ENCODE measurements at places on chromosomes 11 and 22.

DNA sequence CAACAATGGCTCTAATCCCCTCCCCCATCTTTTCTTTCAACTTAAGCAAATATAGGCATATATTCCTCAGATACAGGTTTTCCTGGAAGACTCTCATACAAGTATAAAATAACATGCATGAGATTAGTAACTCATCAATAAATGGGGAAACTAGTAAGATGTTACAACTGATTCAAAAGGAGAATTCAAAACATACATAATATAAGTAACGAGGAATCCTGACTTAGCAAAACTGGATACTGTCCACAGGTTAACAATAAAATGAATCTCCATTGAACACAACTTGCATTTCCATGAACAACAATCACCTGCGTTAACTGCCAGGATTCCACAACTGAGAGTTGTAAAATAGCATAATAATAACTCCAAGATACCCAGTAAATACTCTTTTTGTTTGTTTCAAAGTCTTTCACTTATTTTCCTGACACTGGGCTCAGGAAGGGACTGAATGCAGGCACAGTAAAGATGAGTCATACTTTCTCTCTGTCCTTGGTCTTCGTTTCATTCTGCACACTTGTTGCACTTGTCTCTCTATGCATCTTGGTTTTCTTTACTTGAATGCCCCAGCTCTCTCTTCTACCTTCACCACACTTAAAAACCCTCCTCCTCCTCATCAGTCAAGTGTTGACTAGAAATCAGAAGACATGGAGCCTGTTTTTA lies 8.1 kb downstream of the APIP start:
- DNase-seq: no peak

GRCh38 chr11:17840101-17840548 lies 105.5 kb downstream of the KCNC1 start:
- no peak for DNase-seq

DNA sequence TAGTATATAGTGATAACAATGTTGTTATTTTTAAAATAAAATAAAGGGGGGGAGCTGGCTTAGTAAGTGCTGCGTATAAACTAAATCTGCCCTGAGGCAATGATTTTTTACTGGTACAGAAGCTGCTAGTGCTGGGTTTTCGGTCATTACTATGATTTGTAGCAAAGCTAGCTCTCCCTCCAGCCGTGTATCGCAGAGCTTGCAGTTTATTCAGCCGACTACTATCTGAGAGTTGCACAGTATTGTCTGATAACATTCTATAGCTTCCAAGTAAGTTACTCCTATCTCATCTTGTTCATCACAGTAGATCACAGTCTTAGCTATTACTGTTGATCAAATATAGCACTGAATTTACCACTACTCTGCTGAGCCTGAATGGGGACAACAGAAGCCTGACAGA lies 805.5 kb upstream of the ARHGAP42 start:
- DNase-seq: no peak

- no peak for DNase-seq
These were observed 2.2 kb downstream of the SPCS2 start for GRCh38 chr11:74951226-74951625.

GRCh38 chr11:128784059-128784804 lies 82.9 kb downstream of the KCNJ1 start:
- no peak for DNase-seq

GRCh38 chr22:22784249-22785039 lies 103.2 kb upstream of the IGLL5 start:
- no peak for DNase-seq

GRCh38 chr11:77379253-77379652 lies 77.8 kb upstream of the GDPD4 start:
- DNase-seq: no peak

DNA sequence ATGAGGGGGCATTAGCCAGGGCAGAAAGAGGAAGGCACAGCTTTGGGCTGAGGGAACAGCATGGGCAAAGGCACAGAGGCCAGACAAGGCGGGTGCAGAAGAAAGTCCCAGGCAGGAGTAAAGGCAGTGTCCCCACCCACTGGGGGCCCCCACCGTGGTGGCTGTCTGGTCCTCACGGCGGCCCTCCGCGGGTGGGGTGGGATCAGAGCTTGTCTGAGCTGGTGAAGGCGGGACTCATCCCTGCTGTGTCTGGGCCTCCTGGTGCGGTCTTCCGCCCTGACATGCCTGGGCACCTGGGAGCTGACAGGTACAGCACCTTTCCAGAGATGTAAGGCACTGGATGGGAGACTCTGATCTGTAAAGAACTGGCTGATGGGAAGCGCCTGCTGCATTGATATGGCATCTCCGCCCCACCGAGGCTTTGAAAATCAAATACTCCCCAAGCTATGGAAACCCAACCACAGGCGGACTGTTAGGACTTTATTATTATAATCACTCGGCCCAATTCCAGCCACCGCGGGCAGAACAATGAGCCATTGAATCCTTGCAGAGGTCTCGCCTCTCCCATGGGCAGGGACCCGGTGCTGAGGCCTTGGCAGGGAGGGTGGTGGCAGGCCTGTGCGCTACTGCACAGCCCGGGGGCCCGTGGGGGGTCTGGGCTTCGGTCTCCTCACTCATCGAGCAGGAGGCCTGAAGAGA lies 14.2 kb upstream of the GNB1L start:
- DNase-seq: no peak

DNA sequence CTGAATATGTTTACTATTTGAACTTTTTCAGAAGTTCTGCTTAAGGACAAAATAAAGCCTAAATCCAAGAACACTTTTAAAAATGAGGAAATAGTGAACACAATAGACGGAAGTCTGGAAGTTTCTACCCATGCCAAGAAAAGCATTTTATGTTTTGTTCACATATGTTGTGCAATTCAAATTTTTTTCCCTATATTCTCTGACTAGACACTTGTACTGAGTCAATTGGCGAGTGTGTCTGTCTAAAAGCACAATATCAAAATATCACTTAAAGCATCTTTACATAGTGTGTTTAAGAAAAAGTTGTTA lies 29.2 kb downstream of the INCENP start:
- DNase-seq: no peak

GRCh38 chr11:36405585-36406367 lies 104.3 kb downstream of the TRAF6 start:
- no peak for DNase-seq

DNA sequence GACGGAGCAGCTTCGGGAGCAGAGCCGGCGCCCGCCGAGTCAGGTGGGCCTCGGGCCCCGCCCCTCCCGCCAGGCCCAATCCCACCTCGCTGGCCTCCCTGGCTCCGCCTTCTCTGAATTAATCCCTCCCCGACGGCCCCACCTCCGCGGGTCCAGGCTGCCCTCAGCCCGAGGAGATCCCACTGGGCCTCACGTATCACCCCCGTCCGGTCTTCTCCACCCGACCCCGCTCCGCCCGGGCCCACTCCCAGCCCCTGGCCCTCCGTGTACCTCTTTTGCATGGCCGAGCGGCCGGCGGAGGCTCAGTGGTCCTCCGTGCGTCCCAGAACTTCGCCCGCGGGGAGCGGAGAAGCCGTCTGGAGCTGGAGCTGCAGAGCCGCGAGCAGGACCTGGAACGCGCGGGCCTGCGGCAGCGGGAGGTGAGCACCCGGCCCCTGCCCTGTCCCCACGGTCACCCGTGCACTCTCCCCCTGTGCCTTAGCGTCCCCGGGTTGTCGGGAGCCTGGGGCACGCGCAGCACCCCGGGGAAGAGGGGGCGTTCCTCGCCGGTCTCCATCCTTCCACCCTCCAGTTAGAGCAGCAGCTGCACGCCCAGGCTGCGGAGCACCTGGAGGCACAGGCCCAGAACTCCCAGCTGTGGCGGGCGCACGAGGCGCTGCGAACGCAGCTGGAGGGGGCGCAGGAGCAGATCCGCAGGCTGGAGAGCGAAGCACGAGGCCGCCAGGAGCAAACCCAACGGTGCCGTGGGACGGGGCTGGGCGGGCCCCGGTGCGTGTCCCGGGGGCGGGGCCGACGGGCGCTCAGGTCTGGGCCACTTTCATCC lies 2.2 kb upstream of the CD151 start:
- DNase-seq: no peak

- DNase-seq: no peak
These were observed 303.7 kb upstream of the PLET1 start for GRCh38 chr11:112564228-112564955.

DNA sequence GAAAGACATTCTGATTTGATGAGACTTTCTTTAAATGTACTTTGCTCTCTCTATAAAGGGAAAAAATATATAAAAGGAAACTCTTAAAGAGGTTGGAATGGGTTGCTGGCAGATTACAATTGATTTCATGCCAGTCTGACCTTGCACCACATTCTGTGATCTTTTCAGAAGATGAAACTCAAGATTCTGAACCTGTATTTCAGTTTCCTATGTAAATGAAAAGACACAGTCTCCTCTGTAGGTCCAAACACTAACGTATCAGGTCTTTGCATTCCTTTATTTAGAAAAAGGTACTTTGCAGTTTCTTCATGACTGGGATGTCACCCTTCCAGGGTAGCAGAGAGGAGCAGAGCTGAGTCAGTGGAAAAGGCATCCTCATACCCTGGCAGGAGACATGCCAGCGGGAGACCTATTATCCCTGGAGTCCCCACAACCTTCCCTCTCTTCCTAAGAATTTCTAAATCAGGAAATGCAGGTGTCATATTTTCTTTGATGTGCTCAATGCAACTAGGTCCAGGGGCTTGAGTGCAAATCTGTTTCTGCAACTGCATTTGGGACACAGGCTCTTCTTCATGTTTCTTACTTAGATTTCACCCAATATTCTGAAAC lies 282.6 kb downstream of the CADM1 start:
- DNase-seq: no peak

DNA sequence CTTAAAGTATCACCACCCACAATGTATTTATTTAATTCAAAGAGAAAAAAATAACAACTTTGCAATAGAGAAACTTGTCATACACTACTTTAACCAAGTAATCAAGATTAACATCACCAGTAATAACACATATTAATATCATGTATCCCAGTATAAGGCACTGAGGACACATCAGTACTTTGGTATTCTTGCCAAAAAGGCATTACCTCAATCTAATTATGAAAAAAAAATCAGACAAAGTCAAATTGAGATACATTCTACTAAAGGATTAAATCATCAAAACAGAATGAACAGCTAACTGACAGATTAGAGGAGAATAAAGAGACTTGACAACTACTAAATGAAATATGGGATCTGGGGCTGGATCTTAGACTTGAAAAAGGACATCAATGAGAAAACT lies 35.8 kb upstream of the SLC17A6 start:
- no peak for DNase-seq

DNA sequence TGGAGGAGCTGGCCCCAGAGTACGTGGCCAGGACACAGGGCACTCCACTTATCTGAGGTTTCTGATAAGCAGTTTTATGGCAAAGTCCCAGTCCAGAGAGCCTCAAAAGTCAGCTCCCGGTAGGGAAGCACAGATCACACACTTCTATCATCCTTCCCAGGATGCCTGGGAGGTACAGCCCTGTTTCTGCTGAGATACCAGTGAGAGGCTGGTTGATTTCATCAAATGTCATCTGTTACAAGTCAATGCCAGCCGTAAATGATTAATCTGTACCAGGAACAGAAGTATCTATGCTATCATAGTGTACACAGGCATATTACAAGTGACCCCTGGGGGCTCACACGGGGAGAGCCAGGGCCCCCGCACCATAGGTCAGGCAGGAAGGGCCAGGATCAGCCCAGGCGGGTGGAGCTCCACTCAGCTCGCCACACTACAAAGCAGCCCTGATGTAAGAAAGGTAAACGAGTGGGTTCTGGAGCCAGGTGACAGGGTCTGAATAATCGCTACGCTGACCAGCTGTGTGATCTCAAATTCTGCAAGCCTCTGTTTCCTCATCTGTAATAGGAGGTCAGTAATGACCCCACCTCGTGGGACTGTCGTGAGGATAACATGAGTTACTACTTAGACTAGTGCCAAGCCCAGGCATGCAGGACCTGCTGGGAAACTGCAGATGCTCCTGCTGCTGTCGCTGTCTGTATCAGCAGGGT lies 17.6 kb downstream of the PLA2G6 start:
- DNase-seq: no peak

DNA sequence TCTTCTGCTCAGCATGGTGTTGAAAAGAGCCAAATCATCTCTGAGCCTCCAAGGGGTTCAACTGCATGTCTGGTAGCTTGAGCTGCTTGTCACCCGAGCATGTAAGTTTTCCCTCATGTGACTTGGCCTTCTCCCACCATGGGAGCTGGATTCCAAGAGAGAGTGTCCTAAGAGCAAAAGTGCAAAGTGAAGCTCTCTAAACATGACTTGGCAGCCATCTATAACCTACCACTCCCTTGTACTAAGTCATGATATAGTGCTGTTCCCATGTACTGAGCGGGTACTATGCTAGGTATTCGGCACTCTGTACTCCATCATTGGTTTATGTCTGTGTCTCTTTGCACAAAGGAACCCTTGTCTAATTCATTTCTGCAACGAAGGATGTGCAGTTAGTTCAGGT lies 19.1 kb downstream of the SEZ6L start:
- DNase-seq: no peak

DNA sequence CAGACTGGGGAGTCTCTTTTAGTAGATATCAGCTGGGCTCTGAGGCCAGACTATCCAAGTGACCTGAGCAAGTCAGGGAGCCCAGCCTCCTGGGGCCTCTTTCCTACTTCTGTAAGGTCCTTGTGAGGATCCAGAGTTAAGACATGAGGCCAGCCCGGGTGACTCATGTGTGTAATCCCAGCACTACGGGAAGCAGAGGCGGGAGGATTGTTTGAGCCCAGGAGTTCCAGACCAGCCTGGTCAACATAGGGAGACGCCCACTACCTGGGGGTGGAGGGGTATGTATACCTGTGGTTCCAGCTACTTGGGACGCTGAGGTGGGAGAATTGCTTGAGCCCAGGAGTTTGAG lies 36.9 kb upstream of the POLA2 start:
- no peak for DNase-seq

GRCh38 chr11:111598559-111598958 lies 3.7 kb upstream of the SIK2 start:
- no peak for DNase-seq

DNA sequence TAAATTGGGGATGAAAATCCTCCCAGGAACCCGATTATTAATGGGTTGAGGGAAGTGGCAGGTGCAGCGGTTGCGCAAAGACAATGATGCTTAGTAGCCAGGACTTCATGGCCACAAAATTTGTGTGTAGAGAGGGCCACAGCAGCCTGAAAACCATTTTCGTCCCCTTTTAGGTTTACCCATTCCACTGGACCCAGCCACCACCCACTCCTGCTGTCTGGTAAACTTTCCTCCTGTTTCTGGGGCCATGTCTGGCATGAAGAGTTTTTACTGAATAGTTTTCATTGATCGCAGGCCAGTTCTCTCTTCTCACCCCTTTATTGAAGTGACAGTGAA lies 69.5 kb upstream of the SYT13 start:
- no peak for DNase-seq

Measured in stimulated activated CD4-positive, alpha-beta T cell treated with anti-CD3 and anti-CD28 coated beads, Interleukin-1b, Interleukin-23, amount 100 ng/mL, for 1 hour (primary cell).